ENCODE measurements at places on chromosomes 6 and 20.
A peak's percentile ranks its signal among the peaks of the same experiment; 100 is the strongest.

DNA sequence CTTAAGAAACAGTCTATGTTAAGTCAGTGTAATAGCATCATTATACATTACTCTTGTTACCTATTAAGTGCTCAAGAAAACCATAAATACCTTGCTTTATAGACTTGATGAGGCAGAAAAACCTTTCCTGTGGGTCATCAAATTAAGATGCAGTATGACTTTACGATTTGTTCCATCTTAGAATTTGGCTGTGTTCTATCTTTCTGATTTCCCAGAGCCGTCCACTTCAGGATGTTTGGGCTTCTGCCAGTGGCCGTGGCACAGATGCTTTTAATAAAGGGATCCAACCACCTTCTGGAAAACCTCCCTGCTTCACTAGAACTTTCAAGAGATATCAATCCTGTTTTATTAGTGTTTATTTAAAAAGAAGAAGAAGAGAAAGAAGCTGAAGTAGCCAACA is 71.2 kb downstream of the PDE7B start:
- DNase-seq = peak; percentile 81

DNA sequence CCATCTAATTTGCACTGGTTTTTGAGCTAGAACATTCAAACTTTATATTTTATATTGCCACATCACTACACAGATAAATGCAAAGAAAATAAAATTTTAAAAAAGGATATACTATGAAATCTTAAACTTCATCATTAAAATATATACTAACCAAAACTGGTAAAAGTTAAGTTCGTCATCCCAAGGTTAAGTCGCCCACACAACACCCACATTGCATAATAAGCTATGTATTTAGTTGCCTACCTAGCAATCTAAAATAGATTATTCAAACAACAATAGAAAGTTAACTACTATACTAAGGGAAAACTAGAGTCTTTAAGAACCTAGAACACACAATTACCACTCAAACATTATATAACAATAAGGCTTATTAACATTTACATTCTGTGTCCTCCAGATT is 24.5 kb downstream of the PDE10A start:
- no peak for DNase-seq

GRCh38 chr6:158077676-158078075 is 90.4 kb downstream of the SERAC1 start:
- DNase-seq = no peak

DNA sequence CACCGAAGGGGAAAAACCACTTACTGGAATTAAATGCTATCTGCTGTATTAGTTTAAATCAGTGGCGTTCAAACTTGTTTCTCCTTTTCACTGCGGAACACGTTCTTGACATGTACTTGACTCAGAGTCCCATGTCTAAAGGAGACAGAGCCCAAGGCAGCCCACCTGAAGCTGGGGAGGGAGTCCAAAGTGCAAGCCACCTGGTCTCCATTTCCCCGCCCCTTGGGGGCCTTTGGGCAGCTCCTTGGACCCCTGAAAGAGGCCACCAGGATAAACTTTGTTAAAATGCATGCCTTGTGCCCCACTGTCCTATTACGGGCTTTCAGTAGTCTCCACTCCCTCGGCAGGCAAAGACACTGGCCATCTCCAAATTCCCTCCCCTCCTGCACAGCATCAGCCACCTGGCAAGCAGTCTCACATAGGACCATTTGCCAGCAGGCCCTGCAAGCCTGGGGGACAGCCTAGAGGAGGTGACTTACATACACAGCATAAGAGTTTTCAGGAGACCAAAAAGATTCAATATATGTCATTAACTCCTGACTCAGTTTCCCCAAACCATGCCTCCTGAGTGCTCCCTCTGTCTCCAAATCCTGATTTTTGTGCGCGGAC is 6.7 kb downstream of the PCK1 start:
- no peak for DNase-seq

DNA sequence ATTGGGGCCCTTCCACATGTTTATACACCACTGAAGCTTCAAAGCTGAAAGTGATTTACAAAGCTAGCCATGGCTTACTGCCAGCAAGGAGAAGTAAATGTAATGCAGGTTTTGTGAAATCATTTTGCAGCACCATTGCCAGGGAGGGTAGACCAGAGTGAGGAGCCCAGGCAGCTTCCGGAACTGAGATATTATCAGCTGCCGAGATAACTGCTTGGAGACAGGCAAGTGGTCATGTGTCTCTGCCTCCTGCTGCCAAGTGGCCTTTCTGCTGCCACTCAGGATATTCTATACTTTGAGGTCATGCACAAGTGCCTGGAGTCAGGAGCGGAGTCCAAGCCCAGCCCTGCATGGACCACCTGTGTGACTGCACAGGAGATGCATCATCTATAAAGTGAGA is 160.2 kb downstream of the SYNDIG1 start:
- DNase-seq = peak; percentile 37

DNA sequence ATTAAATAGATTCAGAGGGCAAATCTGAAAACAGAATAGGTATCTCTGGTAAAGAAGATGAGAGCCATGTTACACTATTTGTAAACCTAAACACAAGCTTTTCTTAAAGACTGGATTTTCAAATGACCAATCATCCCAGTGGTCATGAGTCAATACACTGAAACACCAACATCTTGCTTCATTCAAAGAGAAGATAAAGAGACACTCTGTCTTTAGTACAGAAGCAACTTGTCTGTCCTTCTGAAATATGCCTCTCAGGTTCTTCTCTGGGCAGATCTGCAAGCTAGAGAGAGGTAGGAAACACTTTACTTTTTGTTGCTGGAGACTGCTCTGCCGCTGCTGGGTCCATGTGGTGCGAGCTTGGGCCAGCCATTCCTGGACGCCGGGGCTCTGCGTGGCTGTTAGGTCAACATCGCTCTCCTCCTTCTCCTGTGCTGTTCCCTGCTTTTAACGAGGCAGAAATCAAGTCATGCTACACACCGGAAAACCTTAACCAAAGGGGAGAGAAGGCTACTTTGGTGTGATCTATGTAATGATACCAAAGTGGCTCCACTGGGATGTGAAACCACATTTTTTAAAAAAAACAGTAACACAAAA is 368.2 kb downstream of the SYNE1 start:
- DNase-seq = peak; percentile 65

GRCh38 chr6:26243132-26243531 is 121.9 kb upstream of the BTN3A2 start:
- no peak for DNase-seq

DNA sequence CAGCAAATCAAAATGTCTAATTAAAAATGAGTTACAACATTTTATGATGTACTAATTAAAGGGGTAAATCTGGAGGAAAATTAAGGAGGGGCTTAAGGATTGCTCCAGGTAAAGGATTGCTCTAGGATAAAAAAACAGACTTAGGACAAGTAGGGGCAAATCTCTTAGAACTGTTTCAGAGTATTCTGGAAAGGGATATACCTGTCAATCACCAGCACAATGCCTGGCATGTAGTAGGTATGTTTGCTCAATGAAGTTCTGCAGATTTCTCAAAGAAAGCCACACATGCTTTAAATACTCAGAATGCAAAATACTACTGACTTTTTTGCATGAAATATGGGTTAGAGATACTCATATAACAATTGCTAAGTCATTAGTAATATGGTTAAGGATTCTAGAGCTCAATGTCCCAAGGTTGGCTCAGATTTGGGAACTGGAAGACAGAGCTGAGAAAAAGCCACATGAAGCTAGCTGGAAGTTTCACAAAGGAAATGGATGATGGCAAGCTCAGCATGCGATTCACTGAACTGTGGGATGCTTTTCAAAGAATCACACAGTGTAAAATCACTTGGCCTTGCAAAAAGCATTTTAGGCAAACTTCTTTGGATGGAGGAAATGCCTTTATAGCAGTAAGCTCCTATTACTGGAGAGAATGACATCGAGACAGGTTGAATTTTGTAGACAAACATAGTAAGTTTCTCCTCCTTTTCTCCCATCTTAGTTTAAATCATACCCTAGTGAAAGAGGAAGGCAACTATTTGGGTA is 72.8 kb downstream of the MAP3K5 start:
- no peak for DNase-seq

All from cardiac fibroblast (primary cell).